ENCODE measurements at places on chromosomes 4 and X.
A peak's percentile ranks its signal among the peaks of the same experiment; 100 is the strongest.

DNA sequence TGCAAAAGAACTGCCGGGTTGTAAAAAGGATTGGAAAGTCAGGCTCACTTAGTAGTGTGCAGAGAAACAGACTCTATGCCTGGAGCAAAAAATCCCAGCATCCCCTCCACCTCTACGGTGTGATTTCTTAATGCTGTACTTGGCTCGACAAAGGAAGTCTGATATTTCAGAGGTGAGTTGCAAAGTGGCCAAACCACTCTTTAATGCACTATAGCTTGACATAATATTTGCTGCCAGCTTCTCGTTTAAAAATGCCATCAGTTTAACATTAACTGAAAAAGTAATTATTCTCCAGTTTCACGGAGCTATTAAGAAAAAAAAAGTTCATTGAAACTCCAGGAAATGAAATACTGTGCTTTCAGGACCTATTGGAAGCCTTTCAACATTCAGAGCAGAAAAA is 448.3 kb upstream of the ZFP42 start:
- no peak for DNase-seq

DNA sequence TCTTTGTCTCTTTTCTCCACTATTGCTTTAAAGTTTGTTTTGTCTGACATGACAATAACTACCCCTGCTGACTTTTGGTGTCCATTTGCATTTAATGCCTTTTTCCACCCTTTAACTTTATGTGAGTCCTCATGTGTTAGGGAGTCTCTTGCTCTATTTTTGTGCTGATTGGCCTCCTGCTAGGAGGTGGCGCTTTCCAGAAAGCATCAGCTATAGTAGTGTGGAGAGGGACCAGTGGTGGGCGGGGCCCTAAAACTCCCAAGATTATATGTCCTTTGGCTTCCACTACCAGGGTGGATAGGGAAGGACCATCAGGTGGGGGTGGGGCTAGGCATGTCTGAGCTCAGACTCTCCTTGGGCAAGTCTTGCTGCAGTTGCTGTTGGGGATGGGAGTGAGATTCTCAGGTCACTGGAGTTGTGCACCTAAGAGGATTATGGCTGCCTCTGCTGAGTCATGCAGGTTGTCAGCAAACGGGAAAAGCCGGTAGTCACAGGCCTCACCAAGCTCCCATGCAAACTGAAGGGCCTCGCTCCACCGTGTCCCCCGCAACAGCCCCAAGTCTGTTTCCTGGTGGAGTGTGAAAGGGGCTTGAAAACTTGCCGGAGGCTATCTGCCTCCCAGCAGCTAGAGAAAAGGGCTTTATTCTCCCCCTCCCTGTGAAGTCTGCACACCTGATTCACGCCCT is 156.3 kb downstream of the CPEB2 start:
- DNase-seq, result no peak

DNA sequence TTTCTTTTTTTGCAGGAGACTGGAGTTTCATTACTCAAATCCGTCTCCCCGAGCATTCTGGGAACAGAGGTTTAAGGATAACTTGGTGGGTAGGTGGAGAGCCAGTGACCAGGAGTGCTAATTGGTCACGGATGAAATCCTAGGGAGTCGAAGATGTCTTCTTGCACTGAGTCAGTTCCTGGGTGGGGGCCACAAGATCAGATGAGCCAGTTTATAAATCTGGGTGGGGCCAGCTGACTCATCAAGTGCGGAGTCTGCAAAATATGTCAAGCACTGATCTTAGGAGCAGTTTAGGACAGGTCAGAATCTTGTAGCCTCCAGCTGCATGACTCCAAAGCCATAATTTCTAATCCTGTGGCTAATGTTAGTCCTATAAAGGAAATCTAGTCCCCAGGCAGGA is 741.3 kb downstream of the PCDH7 start:
- DNase-seq, result peak; percentile 47

DNA sequence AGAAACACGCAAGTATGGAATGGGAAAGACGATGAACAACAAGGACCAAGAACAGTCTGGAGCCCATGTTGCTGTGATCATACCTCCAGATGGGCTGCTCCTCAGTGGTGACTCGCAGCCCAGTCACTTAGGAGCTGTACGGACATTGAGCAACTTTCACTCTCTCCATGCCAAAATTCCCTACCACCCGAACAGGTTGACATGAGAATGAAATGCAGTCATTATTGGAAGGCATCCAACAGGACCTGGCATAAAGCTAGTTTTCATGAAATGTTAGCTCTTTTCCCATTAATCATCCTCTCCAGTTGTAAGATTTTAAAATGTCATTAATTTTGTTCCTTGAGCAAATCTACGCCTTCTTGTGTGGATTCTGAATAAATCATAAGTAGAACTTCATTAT is 82.7 kb upstream of the GPM6B start:
- DNase-seq, result peak; percentile 84

DNA sequence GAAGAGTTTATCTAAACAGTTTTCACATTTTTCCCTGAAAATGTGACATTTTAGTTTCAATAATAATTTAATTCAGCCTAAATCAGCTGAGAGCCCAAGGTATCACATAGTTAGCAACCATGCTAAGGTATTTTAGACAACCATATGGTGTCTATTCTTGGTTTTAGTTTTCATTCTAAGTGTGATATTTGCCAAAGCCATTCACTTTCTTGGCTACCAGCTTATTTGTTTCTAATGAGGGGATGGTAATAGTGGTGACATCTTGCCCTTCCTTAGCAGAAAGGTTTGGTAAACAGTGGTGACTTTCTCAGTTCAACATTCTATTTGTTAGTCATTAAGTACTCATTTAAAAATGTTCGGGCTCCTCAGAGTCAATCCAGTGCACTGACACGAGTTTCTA is 854.9 kb upstream of the HTR2C start:
- DNase-seq, result no peak

GRCh38 chr4:6674500-6675149 is 19.1 kb upstream of the S100P start:
- DNase-seq, result no peak

- DNase-seq, result peak; percentile 2
Measured at GRCh38 chrX:95764972-95765451, 919.6 kb upstream of the DIAPH2 start.

DNA sequence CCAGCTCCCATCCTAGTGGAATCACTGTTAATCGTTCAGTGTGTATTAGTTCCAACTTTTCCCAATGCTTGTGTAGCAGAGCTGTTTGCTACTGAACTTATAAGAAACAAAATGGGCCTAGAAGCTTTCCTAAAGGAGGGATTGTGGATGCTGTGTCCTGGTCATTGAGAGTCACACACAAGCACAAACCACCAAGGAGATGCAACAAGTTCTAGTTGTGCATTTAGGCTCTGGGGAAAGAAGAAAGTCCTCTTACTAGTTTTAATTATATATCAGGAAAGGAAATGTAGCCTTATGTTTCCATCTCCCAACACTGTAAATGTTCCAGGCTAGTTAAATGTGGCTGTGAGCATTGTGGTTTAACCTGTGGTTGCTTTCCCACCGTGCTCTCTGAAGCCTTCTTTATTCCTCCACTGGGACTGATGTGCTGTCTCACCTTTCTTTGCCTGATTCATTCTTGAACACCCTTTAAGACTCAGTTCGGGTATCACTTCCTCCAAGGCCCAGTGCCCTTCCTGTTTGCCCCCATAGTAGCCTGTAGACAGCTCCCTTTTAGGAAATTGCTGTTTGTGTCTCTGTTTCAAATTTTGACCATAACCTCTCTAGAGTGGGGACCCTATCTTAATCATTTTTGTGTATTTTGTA is 34.3 kb downstream of the ATP10D start:
- no peak for DNase-seq

DNA sequence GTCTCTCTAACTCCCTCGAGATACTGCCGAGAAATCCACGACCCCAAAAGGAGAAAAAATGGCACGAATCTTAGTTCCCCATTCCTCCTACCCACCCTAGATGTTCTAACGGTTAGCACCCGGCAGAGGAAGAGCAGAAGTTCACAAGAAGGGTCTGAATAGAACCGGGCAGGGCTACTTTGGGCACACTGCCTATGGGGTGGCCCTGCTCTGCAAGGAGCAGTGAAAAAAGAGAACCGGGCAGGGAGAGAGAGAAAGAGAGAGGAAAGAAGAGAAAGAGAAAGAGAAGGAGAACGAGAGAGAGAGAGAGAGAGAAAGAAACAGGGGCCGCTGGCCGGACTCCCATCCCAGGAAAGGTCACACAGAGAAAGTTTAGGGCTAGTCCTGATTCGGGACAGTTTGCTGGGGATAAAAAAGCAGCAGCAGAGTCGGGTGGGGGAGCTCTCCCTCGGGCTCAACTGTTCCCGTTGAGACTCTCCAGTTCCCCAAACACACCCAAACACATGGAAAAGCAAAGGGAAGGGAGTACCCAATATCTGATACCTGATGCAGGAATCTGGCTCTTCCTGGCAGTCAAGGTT is 468 bp downstream of the GLA start:
- DNase-seq, result peak; percentile 6

- no peak for DNase-seq
Measured at GRCh38 chr4:94758700-94759399, 1.1 kb downstream of the BMPR1B start.

GRCh38 chrX:1477801-1478458 is 25.2 kb upstream of the ASMTL start:
- no peak for DNase-seq
